Hematopoietic multipotent progenitor cell treated with erythropoietin and hydrocortisone succinate and interleukin-3 and kit ligand, for 8 days (in vitro differentiated cells): ENCODE measurements at places on chromosomes 11 and 22.

GRCh38 chr22:28019360-28019759 lies 100.3 kb upstream of the PITPNB start:
- DNase-seq: peak; percentile 14

- DNase-seq: no peak
Measured at GRCh38 chr11:13685461-13686108, 17.1 kb downstream of the FAR1 start.

DNA sequence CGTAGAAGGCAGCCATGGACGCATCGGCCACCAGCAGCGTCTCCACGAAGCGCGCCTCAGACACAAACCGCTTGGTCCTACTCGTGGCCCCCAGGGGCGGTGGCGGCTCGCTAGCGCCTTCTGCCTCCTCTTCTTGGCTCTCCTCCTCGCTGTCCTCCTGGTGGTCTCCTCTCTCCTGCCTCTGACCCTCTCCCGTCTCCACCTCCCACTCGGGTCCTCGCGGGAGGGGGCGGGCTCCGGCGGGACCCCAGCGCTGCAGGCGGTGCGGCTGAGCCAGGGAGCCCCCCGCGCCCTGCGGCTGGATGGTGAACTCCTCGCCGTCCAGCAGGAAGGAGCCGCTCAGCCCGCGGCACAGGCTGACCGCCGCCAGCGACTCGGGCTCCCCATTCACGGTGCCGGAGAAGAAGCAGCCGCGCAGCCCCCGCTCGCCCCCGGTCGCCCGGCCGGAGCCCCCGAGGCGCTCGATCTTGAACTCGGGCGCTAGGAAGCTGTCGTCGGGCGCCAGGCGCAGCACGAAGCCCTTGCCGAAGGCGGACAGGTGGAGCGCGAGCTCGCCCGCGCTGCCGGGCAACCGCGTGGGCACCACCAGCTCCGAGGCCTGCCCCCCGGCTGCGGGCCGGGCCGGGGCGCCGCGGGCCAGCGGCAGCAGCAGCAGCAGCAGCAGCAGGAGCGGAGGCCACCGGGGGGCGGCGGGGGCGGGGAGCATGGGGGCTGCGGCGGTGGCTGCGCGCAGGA lies 661 bp downstream of the ADAMTS8 start:
- DNase-seq: no peak

GRCh38 chr11:534396-535209 lies 773 bp downstream of the HRAS start:
- DNase-seq: peak; percentile 29

DNA sequence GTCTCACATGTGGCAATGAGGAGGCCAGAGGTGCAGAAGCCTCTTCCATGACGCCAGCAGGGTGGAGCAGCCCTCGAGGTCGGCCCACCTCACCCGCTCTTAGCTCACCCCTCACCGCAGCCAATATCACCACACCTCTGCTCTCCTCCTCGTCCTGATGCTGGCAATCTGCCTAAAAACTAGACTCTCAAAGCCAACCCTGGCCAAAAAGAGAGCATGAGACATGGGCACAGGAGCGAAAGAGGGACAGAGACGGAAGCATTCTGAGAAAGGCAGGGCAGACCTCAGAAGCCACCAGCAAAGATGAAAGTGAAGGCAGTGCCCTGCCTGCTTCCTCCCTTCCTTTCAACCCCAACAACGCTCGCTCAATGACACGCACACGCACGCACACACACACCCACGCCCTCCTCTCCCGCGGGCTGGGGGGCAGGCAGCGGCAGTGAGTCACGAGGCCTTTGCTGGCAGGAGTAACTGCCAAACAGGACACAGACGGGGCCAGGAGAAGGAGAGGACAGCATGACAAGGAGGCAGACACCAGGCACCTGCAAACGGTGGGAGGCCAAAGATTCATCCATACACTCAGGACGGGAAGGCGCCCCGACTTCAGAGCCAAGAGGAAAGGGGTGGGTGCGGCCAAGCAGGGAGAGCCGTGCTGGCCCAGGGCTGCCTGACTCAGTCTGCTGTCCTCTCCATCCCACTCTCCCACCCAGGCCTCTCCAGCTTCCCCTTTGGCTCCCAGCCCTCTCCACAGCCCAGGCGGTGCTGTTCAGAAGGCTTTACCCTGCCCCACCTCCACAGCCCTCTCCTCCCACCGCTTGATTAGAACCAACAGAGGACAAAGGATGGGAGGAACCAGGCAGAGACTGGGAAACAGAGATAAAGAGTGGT lies 11.4 kb downstream of the IGSF9B start:
- DNase-seq: no peak
